HT1080 (cell line): ENCODE measurements at places on chromosomes 3 and 15. TPM values are rescaled to one million over a fixed set of nuclear protein-coding genes. Genes with fewer than 3 reads are reported as not detected.

- no peak for DNase-seq
Measured at GRCh38 chr15:31523655-31524049, 197.0 kb downstream of the KLF13 start.

DNA sequence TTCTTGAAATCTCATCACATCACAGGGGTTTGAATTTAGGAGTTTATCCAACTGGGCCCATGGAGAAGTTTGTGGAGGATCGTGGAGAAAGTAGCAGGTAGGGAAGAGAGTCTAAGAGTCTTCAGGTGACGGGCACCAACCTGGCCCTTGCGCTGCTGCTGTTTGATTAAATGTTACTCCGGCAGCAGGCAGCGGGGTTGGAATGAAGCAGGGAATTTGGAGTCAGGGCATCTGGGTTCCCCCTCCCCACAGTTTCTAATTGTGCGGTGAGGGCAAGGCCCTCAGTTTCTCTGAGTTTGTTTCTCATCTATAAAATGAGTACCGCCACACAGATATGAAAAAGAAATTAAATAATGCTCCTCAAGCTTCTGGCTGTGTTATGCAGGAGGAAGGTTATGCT lies 182.9 kb upstream of the RGMA start:
- no peak for DNase-seq

GRCh38 chr15:99167201-99167600 lies 62.3 kb downstream of the SYNM start:
- DNase-seq = no peak

DNA sequence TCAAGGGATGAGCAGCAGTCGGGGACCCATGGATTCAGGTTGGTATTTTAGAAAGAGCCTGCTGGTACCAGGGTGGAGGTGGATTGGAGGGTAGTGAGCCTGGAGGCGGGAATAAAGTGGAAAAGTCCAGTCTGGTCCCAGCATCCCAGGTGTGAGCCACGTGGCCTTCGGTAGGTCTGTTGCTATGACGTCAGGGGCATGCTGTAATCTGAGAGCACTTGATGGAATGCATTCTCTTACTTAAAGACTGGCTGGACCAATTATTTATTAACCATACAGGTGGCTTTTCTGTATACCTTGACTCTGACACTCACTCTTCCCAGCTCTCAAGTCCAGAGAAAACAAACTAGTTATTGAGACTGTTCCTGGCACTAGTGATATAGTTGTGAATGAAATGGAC lies 389.9 kb upstream of the RGMA start:
- DNase-seq = no peak

The GATA2 gene
- 0.50 and 1.6 TPM in 2 replicates for total RNA-seq

- no peak for DNase-seq
Measured at GRCh38 chr3:12972781-12973702, 100.2 kb downstream of the IQSEC1 start.

The MYO5C gene
- 0.07 TPM in 1 of 2 replicates, not detected in the other for total RNA-seq

- DNase-seq = no peak
Measured at GRCh38 chr15:75583701-75584100, 4.6 kb upstream of the PTPN9 start.

DNA sequence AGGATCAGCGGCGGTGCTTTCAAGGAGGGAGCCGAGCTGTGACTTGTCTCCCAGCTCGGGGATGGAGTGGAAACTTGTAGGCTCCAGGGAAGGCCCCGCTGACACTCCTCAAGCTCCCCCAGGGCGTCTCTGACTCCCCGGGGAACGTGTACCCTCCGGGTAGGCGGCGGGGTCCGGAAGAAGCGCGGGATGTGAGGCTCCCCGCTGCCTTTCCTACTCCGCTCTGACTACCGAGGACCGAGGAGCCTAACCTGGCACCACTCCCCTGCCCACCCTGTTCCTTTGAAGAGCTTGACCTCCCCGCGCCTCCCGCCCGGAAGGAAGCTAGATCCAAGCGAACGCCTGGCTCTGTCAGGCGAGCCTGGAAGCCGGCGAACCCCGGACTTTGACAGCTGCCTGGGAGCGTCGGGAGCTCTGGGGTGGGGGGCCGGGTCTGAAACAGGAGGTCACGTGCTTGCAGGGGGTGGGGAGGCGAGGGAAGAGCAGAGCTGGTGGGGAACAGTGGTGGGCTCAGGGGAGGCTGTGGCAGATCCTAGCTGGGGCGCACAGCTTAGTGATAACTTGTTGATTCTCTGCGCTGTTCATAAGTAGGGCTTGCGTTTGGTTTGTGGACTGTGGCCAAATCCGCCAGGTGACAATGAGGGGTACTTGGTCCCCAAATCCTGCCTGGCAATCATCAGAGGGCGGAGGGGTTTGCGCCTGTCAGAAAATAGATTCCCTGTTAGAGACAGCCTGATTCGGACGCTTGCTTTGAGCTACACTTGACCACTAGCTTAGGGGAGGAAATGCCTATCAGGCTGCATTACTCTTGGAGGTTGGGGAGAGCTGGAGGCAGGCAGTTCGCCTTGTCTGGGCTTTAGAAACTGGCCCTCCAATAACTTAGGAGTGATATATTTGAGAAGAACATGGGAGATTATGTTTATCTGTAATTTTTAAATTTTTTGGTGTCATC lies 1.2 kb downstream of the CLSTN2 start:
- no peak for DNase-seq

- peak; percentile 79 for DNase-seq
Measured at GRCh38 chr3:105274958-105275357, 91.8 kb upstream of the ALCAM start.
